Testis (tissue), 5 donors: ENCODE measurements at places on chromosomes 11 and 22. TPM values are rescaled to one million over a fixed set of nuclear protein-coding genes. Genes with fewer than 3 reads are reported as not detected.

DNA sequence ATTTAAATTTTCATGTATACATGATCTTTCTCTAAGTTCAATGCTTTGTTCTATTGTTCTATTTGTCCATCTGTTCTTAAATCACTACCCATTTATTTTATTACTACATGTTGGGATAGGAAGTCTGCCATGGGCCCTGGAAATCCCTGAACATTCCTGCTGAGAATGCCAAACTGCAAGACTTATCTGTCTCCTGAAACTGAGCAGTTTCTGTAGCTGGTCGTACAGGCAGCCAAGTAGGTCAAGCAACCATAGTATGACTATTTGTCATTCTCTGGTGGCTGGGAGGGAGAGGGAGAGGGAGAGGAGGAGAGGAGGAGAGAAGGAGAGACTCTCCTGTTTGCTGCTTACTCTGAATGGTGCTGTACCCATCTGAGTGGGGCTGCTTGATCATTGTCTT lies 82.8 kb upstream of the SNX19 start:
- DNase-seq: no peak

- DNase-seq: no peak
These were observed 87.0 kb downstream of the BDNF start for GRCh38 chr11:27612932-27613880.

GRCh38 chr22:50403701-50404101 lies 60.6 kb downstream of the PPP6R2 start:
- peak; percentile 37 for DNase-seq

DNA sequence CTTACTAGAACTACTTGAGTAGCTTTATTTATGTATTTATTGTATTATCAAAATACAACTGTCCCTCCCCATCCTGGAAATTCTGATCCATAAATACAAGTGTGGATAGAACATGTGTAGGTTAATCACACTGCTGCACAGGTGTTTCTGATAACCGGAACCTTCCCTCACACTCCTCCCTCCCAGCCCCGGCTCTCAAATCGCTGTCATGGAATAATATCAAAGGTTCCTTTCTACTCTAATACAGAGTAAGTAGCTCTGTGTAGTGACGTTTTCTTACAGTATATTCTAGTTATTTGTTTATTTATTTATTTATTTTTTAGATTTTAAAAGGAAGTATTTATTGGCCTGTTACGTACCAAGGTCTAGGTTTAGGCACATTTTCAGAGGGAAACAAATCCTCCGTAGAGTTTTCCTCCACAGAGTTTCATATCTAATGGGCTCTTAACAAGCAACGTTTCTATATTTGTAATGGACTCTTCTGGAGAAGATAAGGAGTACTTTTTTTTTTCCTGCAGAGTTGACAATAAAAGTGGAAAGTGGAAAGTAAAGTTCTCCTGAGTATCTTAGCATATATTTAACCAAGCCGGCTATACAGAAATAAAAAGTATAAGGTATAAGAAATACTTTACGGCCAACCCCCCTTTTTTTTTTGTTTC lies 129.0 kb upstream of the CARD18 start:
- no peak for DNase-seq

GRCh38 chr11:110621826-110622225 lies 90.4 kb downstream of the ARHGAP20 start:
- no peak for DNase-seq

DNA sequence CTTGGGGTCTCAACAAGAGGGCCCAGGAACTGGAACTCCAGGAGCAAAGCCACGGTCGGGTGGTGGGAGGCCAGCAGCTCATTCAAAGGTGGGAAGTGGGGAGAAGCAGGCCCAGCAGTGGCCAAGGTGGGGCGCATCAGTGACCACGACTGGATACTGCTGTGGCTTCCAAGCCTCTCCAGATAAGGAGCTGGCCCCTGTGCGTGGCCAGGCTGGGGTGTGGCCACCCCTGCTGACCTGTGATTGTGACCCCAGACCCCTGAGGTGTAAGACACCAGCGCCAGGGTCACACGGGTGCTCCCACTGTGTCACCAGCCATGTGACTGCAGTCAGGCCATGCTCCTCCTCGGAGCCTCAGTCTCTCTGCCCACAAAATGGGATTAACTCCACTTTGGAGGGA lies 20.3 kb downstream of the A4GALT start:
- no peak for DNase-seq

FAM83F gene
- 41.1 TPM for total RNA-seq

MS4A5 gene
- 48.1 TPM for total RNA-seq

RBMXL2 gene
- total RNA-seq: 79.4 TPM

APLNR gene
- total RNA-seq: 1.1 TPM
